H4 (cell line): ENCODE measurements at places on chromosomes 6 and 20. TPM values are rescaled to one million over a fixed set of nuclear protein-coding genes. Genes with fewer than 3 reads are reported as not detected.

DNA sequence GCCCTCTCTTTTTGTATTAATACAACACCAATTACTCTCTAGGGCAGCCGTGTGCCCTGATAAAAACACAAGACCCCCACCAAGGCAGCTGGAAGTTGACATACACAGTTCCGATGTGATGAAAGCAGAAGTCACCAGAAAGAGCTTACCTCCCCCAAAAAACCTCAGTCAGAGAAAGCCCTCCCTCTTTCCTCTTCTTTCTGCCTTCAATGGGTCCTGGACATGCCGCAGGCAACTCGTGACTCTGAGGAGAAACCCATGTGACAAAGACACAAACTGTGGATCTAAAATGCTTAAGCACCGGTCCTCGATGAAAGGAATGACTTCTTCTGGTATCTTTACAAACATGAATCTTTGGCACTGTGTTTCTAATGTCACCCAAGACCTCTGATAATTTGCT lies 117.7 kb upstream of the CCDC28A start:
- DNase-seq: no peak

DNA sequence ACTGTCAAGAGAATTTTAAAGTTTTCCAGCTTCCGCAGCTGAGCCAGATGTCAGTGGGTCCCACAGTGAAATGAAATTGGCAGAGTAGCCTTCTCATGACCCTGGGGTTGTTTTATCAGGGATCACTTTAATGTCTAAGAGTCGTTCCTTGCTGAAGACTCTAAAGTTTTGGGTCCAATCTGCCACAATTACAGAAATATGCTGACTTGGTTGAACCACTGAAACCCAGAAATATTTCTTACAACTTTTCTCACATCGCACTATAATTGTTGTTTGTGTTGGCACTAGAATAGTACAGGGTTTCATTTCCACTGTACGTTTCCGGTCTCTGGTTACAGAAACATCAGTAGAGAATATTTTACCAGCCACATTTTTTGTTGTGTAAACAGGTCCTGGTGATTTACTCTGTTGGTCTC lies 109.0 kb downstream of the HMGCLL1 start:
- peak; percentile 45 for DNase-seq

The RFX6 gene
- not detected in 2 replicates for total RNA-seq

DNA sequence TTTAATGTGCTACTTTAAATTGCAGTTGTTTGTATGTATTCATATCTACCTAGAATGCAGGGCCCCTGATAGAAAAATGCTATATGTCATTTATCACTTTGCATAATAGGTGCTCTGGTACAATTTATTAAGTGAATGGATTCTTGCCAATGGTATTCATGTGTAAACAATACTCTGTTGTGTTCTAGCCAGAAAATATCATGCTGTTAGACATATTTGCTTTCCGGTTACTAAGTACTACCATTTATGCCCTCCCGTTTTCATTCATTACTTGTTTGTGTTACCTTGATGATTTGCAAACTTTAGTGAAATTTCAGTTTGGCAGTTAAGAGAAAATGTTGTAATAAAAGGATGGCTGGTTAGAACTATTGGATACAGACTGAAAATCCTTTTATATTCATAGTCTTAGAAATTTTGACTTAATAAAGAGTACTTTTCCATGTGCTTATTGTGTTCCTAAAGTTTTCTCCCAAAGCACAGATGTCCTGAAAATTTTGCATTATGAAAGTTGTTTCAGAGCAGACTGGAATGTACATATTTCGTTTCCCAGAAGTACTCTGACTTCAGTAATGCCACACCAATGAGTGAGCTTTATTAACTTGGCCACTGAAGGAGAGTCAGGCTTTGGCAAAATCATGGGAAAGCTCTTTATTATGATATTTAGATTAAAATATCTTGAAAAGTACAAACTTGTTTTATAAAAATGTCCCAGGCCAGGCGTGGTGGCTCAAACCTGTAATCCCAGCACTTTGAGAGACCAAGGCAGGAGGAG lies 31.5 kb downstream of the RPF2 start:
- no peak for DNase-seq

DNA sequence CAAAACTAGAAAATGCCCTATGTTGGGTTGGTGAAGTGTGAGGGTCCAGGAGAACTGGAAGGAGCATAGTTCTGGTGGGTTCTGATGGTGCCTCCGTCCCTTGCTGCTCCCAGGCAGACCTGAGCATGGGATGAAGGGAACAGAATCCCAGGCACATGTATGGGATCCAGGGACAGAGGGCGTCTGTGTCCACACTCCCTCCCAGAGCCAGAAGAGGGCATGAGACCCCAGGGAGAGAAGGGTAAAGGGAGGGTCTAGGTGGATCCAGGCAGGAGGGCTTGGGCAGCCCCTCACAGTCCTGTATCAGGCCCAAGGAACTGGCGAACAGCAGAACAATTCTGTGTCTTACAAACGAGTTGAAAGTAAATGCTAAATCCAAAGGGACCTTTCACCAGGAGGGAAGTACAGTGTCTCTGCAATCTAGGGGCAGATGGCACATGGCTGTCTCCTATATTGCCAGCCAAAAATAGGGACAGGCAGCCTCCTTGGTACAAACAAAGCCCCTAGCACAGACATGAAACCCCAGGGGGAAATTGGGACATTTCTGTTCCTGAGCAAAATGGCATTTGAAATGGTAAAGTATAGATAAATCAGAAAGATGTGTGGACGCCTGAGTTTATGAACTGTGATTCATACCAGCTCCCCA lies 2.5 kb upstream of the BPIFA1 start:
- no peak for DNase-seq

The TINAG gene
- total RNA-seq: not detected in 2 replicates
